Muscle of arm (tissue), 14 donors: ENCODE measurements at places on chromosomes 3 and 15. TPM values are rescaled to one million over a fixed set of nuclear protein-coding genes. Genes with fewer than 3 reads are reported as not detected.
A peak's percentile ranks its signal among the peaks of the same experiment; 100 is the strongest.

DNA sequence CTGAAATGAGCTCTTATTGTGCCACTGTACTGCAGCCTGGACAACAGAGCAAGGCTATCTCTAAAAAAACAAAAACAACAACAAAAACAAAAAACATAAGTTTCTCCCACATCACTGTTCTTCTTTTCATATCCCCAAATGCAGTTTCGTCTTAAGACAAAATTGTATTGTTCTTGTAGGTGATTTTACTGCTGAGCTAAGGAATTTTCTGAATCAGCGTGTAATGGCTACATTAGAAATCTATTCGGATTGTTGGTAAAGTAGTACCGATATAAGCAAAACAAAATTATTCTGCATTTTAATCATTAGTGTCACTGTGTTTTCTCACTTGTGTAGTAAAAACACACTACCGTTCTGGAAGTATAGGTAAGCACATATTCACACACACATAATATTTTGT lies 512.5 kb downstream of the ROBO1 start:
- no peak for DNase-seq

- no peak for DNase-seq
Observed at GRCh38 chr3:10814623-10815022, 1.4 kb upstream of the SLC6A11 start.

DNA sequence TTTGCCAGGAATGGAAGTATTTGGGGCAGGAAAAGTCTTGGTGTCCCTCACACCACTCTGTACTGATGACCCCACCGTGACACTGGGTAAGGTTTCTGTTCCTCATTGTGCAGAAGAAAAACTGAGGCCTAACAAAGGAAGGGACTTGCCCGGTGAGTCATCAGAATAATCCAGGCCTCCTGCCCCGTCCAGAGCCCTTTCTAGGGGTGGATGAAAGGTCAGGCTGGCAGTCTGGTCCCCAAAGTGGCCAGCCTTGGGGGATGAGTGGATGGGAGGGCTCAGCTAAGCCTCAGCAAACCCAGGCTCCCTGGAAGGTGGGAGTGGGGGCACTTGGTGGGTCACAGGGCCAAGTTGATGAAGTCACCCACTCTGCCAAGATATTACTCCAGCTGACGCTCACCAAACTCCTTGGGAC lies 2.3 kb upstream of the DNAH1 start:
- DNase-seq, result no peak

- no peak for DNase-seq
Observed at GRCh38 chr15:66955871-66956585, 109.4 kb upstream of the SMAD3 start.

GRCh38 chr3:43159876-43160255 lies 54.0 kb upstream of the POMGNT2 start:
- DNase-seq, result no peak

GRCh38 chr15:89370120-89370977 lies 35.7 kb upstream of the POLG start:
- DNase-seq, result no peak

GRCh38 chr15:29259233-29259632 lies 10.4 kb downstream of the NSMCE3 start:
- DNase-seq, result no peak

DNA sequence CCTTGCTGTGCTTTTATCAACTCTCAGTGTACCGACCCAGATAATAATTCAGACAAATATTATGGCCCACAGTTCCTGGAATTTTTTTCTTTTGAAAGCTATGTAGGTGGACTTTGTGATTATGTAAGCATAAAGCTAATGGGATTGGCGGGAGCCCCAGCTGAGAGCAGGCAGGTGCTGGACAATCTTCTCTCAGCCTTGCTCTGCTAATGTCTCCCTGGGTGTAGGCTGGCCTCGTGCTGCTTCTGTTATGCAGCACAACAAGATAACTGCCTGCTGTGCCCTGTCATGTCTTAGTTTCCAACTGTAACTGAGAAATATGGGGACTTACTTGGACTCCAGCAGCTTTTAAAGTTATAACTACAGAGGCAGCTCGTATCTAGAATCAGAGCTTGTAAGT lies 415.0 kb downstream of the PDCD6IP start:
- no peak for DNase-seq

DNA sequence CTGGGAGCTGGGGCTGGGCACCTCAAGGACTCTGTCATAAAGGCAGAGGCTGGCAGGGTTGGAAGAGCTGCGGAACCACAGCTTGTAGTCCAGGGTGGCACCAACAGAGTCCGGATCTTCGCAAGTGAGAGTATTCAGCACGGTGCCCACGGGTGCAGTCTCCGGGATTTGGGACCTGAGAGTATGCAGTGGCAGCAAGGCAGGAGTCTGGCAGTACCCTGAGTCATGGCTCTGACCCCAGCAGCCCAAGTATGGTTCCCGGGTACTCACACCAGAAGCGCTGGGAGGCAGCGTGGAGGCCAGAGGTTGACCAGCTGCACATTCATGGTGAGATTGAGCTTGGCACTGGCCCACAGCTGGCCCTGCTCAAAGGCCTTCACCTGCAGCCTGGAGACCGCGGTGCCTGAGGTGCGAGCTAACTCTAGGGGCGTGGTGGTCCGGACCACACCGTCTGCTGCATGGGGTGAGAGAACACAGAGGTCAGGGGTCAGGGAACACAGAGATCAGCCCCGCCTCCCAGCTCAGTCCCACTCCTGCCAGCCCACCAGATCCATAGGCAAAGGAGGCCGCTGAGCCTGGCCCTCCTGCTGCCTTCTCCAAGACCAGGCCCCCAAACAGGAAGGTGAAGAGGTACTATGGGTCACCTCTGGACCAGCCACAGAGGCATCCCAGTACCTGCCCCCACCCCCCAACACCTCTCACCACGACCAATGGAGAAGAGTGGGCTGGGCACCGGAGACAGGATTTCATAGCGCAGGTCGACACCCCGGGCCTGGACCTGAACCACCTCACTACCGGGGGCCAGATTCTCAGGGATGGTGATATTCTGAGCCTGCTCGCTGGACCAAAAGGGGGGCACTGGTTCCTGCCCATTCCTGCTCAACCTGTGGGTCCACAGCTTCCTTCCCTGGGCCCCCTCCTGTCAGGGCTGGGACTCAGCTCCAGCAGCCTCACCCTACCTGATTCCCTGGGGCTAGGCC lies 4.5 kb downstream of the CDHR4 start:
- no peak for DNase-seq

DNA sequence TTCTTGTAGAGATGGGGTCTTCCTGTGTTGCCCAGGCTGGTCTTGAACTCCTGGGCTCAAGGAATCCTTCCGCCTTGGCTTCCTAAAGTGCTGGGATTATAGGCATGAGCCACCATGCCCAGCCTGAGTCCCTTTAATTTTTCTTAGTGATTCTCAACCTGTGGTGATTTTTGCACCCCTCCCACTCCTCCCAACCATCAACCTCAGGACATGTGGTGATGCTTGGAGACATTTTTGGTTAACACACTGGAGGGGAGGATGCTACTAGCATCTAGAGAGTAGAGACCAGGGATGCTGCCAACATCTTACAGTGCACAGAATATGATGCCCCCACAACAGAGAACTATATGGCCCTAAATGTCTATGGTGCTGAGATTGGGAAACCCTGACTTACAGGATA lies 83.0 kb upstream of the LMOD3 start:
- DNase-seq, result no peak

- DNase-seq, result no peak
Observed at GRCh38 chr15:55343168-55343567, 24.1 kb downstream of the PIGB start.

DNA sequence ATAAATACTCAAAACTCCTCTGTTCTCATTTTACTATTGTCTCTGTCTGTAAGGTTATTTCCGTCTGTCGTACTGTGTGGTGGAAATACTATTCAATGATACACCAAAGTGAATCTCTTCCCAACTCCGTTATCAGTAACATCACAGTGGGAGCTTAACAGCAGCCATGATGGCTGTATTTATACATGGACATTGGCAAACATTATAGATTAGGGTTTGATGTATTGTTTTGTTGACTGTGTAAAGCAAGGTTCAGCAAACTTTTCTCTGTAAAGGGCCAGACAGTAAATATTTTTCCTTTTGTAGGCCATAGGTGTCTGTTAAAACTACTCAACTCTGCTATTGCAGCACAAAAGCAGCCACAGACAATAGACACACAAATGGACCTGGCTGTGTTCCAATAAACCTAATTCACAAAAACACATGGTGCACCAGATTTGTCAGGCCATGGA lies 23.2 kb downstream of the LIPC start:
- no peak for DNase-seq

GRCh38 chr3:124158168-124158881 lies 166.4 kb upstream of the ROPN1 start:
- no peak for DNase-seq

DNA sequence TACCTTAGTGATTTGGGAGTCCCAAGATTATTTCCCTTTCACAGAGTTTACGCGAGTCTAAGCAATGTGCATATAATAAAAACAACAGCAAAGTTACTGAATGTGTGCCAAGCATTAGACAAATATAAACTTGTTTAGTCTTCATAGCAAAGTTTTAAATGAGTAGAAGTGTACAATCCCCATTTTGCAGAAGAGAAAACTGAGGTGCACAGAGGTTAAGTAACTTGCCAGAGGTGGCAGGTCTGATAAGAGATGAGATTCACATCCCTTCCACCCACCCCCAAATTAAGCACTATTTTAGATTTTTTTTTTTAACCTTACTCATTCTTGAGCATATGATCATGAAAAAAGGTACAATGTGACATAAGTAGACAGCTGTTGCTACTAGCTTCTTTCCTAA lies 2.2 kb upstream of the SUCLG2 start:
- DNase-seq, result no peak

GRCh38 chr3:55585856-55586255 lies 98.8 kb upstream of the WNT5A start:
- no peak for DNase-seq

- no peak for DNase-seq
Observed at GRCh38 chr3:69568458-69568857, 170.8 kb upstream of the MITF start.

DNA sequence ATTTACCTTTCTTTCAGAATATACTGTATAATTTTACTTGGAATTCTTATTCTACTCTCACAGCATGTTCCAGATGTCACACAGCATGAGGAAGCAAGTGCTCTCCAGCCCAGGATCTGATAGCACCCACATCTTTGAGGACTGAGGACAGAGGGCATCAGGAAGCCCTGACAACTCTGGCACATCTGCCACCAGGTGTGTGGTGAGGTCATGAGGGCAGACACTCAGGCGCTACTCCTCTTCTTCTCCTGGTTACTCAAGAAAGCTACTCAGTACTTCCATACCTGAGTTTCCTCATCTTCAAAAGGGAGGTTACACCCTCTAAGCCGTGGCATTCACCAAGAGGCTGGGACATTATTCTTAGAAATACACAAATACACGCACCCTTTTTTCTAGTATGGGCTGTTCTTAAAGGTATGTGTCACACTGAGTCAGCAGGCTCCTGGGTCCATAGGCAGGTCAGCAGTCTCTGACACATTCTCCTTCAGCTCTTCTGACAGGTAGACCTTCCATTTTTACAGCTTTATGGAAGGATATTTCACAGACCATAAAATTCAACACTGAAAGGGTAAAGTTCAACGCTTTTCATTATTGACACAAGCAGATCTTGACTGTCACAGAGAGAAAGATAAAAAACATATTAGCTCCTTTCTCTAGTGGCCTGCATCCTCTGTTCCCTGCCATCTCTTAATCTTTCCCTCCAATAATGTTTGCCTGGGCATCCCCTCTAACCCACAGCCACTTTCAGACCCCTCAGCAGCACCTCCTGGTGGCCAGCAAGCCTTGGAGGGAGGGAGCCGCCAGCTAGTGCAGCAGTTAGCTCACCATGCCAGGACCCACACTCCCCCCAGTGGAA lies 103.2 kb upstream of the TJP1 start:
- peak; percentile 33 for DNase-seq

DNA sequence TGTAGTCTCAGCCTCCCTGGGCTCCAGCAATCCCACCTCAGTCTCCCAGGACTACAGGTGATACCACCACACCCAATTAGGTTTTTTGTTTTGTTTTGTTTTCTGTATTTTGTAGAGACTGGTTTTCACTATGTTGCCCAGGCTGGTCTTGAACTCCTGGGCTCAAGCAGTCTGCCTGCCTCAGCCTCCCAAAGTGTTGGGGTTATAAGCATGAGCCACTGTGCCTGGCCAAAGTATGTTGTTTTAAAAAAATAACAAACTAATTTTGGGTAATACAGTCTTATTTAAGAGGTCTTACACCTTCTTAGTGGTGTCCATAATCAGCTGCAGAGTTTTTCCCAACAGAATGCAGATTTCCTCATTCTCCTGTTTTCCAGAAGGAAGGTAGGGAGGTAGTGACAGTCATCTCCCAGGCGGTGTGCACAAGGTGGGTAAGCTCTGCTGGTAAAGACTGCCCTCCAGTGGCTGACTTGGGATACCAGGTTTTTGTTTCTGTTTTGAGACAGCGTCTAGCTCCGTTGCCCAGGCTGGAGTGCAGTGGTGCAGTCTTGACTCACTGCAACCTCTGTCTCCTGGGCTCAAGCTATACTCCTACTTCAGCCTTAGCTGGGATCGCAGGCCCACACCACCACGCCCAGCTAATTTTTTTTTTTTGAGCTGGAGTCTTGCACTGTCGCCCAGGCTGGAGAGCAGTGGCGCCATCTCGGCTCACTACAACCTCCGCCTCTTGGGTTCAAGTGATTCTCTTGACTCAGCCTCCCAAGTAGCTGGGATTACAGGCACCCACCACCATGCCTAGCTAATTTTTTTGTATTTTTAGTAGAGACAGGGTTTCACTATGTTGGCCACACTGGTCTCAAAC lies 58.4 kb downstream of the MAP6D1 start:
- peak; percentile 61 for DNase-seq

DNA sequence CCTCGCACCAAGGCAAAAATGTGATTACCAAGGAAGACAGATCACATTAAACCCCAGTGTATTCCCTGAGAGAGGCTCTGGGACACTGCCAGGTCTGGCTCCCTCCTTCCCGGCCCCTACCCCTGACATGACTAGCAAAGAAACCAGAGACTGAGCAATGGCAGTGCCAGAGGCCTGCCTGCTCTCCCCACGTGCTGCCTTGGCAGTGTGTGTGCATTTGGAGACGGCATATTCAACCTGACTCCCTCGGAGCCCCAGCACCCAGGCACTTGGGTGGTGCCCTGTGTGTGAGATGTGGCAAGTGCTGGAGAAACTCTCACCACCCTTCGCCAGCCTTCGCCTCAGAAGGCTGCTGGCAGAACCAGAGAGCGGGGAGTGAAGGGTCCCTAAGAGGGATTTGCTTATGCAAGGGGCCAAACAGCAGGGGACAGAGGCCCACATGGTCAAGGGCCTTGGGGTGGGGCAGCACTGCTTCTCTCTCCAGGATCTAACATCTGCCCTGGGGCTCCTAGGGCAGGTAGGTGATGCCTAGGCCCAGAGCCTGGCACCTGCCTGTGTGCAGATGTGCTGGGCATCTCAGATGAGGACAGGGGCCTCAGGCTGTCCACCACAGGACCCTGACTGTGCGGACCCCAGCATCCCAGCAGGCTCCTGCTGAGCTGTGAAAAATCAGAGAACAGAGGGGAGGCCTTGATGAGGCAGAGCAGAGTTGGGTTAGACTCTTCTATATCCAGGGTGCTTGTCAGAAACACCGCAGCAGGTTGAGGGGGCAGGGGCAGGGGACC lies 23.6 kb upstream of the PLXNA1 start:
- DNase-seq, result no peak

GRCh38 chr15:74037171-74038117 lies 42.9 kb downstream of the PML start:
- DNase-seq, result no peak

The P2RY13 gene
- polyA plus RNA-seq, result 2.5 TPM

The PXYLP1 gene
- 19.1 TPM for polyA plus RNA-seq

The ADIPOQ gene
- not detected for polyA plus RNA-seq

The PRICKLE2 gene
- 9.9 TPM for polyA plus RNA-seq

The HHLA2 gene
- polyA plus RNA-seq, result 0.19 TPM

The CASR gene
- polyA plus RNA-seq, result not detected

The ECE2 gene
- polyA plus RNA-seq, result not detected

The TGM5 gene
- polyA plus RNA-seq, result not detected

The AQP9 gene
- 0.59 TPM for polyA plus RNA-seq

The PLSCR2 gene
- not detected for polyA plus RNA-seq

The C3orf33 gene
- not detected for polyA plus RNA-seq

The GPR176 gene
- polyA plus RNA-seq, result 18.5 TPM
